Activated naive CD8-positive, alpha-beta T cell treated with anti-CD3 and anti-CD28 coated beads, Interleukin-2, amount 50 U/mL, for 16 hours (primary cell): ENCODE measurements at places on chromosomes 7 and 10.

DNA sequence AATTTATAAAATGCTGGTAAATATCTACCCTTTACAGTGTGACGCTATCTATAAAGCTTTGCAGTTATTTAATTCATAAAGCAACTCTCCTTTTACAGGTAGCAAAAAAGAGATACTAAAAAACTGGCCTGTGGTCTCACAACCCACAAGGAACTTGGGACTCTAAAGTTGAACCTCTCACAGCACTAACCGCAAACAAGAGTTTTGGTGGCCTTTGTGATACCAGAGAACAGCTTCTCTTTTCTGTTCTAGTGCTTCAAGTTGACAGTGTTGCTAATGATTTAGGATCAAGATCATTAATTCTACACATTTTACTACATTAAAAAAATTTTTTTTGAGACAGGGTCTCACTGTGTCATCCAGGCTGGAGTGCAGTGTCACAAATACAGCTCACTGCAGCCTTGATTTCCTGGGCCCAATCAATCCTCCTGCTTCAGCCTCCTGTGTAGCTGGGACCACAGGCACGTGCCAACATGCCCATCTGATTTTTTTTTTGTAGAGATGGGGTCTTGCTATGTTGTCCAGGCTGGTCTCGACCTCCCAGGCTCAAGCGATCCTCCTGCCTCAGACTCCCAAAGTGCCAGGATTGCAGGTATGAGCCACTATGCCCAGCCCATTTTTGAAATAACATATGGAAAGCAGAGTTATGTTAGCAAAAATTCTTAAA is 56.0 kb upstream of the ST8SIA6 start:
- DNase-seq: no peak

- DNase-seq: no peak
Measured at GRCh38 chr7:46763344-46763743, 818.6 kb downstream of the TNS3 start.

DNA sequence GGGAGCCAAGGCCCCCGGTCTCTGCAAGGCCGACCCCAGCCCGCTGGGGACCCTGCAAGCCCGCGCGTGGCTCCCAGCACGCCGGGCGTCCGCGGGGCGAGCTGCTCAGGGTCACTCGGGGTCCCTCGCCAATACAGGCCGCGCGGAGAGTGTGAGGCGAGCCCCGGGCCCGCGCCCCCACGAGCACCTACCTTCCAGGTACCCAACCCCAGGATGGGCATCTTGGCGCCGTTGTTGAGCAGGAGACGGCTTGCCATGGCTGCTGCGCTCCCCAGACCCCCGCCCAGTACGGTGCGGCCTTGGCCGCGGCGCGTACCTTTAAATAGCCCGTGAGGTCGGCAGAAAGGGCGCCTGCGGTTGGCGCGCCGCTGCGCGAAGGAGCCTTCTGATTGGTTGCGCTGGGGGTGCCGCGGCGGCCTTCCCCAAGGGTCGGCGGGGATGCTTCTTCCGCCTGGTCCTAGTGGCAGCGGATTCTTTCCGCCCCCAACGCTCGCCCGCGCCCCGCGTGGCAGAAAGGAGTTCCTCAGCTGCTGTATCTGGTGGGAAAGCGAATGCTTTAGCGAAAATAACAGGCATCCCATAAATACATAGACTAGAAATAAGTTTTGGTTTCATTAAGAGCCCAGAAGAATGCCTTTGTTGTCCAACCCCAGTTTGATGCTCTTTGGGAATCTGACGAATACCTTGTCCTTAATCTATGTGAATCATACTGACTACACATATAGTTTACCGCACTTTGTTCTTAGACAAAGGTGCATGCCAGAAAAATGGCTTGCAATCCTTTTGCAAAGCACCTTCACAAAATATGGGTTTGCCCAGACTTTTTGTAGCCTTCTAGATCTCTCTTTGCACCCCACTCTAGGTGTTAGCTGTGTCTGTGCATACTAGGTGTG is at the start of gene AKR1B1:
Gene AKR1B1, minus strand, starts transcription at position 295 of the 893 bp plus-strand sequence. Its CDS starts 38 bp downstream, at position 257.
- peak; percentile 71 for DNase-seq

DNA sequence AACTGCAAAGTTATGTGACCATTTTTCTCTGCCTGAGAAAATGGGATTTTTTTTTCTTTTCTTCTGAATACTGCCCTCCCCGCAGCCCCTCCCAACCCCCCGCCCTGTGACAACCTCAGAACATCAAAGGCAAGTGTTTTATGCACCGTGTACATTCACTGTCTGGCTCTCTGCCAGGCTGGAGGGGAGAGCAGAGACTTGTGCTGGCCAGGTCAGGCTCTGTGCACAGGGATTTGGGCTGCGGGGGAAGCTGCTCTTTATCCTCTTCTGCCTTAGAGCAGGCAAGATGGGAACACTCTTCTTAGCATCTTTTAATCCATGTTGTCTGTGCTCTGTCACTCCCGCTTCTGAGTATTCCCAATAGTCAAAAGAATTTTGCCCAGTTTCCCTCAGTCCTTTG is 195.1 kb downstream of the CCSER2 start:
- no peak for DNase-seq

DNA sequence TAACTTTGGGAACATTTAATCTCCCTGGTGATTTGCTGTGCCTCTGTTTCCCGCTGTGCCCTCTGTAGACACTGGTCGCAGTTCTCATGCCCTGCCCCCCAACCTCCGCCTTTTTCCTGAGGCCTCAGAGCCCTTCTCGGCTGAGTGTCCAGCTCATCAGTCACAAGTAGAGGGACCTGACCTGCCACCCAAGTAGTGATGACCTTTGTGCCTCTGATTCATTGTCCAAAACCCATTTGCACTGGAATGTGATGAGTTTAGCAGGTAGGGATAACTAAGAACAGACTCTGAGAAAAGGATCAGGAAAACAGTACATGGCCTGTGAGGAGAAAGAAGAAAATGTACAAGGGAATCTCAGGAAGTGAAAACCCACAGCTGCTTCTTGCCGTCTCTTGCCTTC is 58.8 kb downstream of the LANCL2 start:
- DNase-seq: no peak

- DNase-seq: no peak
Measured at GRCh38 chr7:97022491-97023306, 1.9 kb downstream of the DLX5 start.

DNA sequence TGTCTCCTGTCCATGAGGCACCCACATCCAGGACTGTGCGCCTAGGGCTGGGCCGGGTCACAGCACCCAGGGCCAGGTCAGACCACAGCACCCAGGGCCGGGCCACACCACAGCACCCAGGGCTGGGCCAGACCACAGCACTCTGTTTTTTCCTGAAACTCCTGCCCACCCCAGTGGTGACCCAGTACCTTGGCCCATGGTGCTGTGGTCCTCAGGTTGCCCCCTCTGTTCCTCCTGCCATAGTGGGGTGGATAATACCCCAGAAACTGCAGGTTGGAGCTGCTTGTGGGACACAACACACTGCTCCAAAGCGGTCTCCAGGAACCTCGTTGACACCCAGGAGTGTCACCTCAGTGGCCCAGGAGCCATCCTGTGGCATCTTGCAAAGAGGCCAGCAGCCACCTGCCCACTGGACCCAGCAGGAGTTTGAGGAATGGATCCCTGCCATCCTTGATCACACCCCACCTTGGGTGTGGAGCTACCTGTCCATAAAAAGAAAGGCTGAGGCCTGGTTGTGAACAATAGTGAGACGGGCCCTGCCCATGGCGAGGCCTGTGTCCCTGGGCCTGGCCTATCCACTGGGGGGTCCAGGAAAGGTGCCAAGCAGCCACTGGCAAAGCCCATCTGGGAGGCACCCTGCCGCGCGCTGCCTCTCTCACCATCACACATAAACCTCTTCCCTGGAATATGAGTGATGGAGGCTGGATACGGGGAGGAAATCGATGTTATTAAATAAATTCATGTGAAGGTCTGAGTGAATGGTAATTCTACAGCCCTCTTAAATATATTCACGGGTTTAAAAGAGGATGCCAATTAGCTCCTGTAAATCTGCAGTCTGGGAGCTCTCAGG is 89.0 kb downstream of the NKX6-2 start:
- DNase-seq: no peak

GRCh38 chr7:18461785-18462467 is 33.6 kb upstream of the HDAC9 start:
- DNase-seq: no peak

- no peak for DNase-seq
Measured at GRCh38 chr10:114404171-114405010, at the start of gene AFAP1L2. Gene AFAP1L2 (minus strand): TSS chr10:114404502. CDS start chr10:114404455, 47 bp downstream.

GRCh38 chr10:28293236-28294168 is 9.4 kb downstream of the MPP7 start:
- no peak for DNase-seq

DNA sequence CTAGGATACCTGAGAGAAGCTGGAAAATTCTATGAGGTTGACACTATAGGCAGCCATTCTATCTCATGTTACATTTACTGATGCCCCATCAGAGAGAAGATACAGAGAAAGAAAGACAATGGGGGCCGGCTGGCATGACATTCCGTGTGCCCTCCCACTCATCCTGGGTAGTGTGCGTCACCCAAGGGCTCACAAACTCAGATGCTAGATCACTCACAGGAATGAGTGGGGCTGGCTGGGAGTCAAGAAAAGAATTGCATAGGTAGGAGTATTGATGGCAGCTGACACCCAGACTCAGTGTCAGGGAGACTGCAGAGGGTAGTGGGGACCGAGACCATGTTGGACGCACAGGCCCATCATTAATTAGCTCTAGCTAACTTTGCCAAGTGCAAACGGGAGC is 1113.5 kb upstream of the AUTS2 start:
- DNase-seq: no peak

DNA sequence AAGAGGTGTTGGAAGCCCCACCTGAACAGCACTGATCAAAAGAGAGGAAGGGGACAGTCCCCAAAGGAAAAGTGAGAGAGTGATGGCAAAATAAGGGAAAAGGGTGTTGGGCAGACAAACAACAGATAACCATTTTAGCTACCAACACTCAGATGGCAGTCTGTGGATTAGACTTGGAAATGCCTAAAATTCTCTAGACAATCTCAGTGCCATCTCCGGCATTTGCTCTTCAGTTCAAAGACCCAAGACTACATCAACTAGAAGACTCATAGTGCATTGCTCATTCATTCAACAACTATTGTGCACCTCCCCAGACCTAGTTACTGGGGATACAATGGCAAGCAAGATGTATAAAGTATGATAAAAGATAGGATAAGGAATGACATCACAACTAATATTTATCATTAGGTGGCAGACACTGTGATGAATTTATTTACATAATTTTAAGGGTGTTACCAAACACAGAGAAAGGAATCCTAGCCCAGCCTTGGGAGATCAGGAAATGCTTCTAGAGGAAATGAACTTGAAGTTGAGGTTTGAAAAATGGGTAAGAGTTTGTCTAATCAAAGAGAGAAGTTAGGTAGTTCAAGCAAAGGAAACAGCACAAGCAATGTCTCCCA is 109.3 kb upstream of the ARID5B start:
- no peak for DNase-seq

- no peak for DNase-seq
Measured at GRCh38 chr10:11320809-11321520, 290.5 kb downstream of the USP6NL start.

DNA sequence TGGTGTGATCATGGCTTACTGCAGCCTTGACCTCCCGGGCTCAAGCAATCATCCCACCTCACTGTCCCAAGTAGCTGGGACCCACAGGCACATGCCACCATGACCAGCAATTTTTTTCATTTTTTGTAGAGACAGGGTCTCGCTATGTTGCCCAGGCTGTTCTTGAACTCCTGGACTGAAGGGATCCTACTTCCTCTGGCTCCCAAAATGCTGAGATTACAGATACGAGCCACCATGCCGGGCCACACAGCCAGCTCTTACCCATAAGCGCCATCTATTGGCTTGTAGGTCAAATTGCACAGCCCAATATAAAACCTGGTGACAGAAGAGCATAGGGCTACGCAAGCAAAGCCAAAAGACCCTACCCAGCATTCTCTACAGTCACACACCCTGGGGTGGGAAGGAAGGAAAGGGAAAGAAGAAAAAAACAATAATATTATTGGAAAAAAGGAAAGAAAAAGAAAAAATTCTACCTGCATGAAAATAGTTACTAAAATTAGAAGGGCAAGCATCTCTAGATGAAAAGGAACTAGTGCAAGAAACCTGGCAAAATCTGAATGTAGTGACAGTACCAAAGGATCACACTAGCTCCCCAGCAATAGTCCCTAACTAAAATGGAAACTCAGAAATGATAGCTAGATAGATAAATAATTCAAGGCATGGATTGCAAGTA is 29.4 kb upstream of the AMPH start:
- no peak for DNase-seq

DNA sequence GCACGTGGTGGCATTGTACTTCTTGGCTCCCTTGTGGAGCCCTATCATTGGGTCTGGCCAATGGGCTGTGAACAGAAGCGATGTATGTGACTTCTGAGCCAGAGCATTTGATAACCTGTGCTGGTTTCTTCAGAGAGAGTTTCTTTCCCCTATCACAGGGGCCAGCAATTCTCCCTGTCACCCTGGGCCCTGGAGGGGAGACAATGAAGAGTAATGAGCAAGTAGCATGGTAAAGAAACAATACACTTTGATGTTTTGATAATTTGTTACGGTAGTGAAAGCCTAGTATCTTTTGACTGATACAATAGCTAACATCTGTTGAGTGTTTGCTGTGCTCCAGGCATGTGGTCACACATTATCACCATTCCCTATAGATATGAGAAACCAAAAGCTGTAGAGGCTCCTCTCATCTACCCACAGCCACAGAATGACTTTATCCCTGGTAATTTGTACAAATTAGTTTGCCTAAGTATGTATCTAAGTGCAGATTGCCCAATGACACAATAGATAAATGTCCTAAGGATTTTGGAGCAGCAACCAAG is 113.4 kb upstream of the SVIL start:
- DNase-seq: no peak

DNA sequence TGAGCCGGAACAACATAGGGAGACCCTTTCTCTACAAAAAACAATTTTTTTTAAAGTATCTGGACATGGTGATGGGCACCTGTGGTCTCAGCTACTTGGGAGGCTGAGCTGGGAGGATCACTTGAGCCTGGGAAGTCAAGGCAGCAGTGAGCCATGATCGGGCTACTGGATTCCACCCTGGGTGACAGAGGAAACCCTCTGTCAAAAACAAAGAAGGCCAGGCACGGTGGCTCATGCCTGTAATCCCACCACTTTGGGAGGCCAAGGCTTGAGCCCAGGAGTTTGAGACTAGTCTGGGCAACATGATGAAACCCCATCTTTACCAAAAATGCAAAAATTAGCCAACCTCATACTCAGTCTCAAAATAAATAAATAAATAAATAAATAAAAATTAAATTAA is 19.9 kb upstream of the ZCCHC24 start:
- DNase-seq: no peak

- no peak for DNase-seq
Measured at GRCh38 chr10:15448598-15448997, 77.5 kb upstream of the FAM171A1 start.

DNA sequence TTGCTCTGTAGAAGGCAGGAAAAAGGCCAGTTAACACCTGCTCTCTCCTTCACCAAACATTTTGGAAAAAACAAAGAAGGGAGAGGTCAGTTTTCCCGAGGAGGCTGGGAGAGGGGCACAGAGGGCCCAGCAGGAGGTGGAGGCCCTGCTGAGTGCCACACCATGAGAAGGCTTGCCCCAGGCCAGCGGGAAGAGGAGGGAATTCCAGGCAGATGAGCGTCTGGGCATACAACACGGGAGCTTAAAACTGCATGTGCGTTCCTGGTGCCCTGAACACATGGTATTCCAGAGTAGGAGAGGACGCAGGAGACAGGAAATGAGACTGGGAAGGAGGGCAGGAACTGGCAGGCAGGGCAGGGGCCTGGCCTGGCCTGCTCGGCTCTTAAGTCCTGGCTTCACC is 182.4 kb downstream of the CCDC3 start:
- no peak for DNase-seq

- no peak for DNase-seq
Measured at GRCh38 chr10:86062647-86063145, 303.9 kb downstream of the GRID1 start.
